Fibroblast of upper back skin (primary cell): ENCODE measurements at places on chromosomes 5 and 9.

- no peak for DNase-seq
Observed at GRCh38 chr5:136202469-136203205, 9.7 kb upstream of the SMIM32 start.

DNA sequence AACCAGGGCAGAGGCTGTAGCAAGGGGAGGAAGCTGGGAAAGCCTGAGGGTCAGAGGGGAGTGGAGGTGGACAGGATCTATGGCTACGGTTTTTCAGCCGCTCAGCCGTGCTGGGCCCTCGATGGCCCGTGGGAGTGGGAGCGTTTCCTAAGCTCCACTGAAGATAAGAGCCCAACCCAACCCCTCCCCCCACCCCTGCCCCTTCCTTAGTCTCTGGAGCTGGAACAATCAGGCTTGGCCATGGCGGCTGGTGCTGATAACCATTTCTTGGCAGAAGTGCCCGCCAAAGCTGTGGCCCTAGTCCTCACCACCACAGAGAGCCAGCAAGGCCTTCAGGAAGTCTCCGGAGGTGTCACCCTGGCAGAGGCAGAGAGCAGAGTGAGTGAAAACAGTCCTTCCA lies 20.3 kb upstream of the TNIP1 start:
- DNase-seq = no peak

GRCh38 chr9:89256225-89256624 lies 54.8 kb upstream of the CKS2 start:
- DNase-seq = no peak

DNA sequence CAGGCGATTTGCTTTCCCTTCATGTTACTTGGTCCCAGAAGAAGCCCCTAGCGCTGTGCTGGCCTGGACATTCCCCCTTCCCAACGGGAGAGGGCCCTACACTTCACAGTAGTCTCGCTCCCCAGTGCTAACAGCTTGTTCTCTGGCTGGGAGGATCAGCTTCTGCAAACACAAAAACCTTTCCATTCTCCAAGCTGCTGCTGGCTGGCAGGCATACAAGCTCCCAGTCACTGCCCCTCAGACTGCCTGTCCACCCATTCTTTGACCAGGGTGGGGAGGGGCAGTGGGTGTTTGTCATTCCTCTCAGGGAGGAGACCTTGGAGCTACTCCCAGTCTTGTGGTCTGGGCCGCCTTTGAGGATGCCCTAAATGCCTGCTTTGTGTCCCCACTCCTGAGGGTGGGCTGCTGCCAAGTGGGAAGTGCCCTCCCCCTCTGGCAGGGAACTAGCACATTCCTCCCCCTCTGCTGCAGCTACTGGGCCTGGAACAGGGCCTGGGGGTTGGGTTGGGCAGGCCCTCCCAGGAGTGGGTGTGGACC lies 20.8 kb downstream of the ENHO start:
- peak; percentile 77 for DNase-seq

- DNase-seq = no peak
Observed at GRCh38 chr5:18010053-18010452, 375.8 kb downstream of the TAF11L14 start.

DNA sequence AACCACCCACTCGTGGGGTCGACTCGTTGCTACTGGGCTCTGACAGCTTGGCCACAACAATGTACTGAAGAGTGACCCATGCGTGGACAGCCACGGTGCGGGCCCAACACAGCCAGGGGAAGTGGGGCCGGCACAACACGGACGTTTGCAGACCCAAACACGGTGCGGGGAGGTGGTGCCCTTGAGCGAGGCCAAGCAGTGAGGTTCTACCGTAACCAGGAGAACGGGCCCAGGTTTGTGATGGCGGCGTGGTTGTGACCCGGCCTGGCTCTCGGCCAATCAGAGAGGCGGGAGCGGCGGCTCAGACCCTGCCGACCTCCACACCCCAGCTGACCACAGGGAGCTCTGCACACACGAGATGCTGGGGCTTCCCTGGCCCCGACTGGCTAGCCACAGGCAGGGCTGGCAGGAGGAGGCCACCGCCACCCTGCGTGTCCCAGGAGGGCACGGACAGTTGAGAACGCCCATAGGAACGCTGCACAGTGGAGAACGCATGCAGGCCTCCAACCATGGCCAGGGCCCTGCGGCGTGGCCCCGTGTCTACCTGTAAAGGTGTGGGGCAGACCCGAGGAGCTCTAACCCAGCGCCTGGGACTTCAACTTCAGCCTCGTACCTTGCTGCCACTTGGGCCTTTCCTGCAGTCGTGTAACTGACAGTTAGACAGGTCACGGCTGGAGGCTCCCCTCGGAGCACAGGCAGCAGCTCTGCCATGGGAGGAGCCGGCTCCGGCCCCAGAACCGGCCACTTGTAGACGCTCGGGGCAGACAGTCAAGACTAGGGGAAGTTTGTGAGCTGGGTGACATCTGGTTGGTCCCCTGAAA lies 13.7 kb downstream of the BRD3 start:
- no peak for DNase-seq

GRCh38 chr9:89873801-89874200 lies 269.0 kb downstream of the GADD45G start:
- DNase-seq = no peak

DNA sequence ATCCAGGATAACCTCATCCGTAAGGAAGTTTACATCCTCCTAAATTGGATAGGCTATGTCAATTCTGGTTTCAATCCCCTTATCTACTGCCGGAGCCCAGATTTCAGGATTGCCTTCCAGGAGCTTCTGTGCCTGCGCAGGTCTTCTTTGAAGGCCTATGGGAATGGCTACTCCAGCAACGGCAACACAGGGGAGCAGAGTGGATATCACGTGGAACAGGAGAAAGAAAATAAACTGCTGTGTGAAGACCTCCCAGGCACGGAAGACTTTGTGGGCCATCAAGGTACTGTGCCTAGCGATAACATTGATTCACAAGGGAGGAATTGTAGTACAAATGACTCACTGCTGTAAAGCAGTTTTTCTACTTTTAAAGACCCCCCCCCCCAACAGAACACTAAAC lies 1.3 kb downstream of the ADRB2 start:
- DNase-seq = no peak

DNA sequence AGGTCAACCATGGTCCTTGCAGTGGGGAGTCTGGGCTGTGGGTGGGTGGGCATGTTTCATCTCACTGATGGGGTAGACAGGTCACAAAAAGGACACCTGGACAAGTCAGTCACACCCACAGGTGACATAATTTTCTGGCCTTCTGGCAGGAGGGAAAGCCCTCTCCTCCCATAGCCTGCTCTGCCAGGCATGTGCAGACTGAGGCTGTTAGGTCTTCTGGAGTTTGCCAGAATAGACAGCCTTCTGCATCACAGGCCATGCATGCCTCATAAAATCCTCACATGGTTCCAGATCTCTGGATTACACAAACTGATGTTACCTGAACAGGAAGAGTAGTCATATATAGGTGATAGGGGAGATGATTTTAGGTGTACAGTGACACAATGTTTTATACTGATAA lies 49.1 kb downstream of the ARHGAP26 start:
- no peak for DNase-seq

- DNase-seq = no peak
Observed at GRCh38 chr9:92181296-92181695, 66.1 kb upstream of the SPTLC1 start.

DNA sequence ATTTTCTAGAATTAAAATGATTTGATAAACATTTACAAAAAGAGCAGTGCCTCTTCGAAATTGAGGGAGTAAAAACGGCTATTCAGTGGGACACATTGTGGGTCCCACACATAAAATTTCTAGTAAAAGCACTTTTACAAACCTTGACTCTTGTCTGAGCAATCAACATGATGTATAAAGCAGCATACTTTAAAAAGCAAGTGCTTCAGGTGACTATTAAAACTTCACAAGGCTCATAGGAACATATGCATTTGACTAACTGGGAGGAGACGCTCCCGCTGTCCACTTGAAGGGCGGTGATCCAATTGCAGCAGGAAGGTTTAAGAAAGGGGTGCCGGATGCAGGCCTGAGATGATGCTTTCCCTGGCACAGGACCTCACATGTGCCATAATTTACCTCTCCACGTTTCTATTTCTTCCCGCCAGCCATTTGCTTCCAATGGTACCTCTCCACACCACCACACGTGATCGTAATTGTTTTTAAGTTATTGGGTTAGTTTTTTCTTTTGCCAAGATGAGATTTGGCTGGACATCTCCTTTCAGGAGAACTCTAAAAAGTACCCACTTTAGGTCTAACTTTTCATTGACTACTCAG lies 1.8 kb downstream of the MCTP1 start:
- no peak for DNase-seq

DNA sequence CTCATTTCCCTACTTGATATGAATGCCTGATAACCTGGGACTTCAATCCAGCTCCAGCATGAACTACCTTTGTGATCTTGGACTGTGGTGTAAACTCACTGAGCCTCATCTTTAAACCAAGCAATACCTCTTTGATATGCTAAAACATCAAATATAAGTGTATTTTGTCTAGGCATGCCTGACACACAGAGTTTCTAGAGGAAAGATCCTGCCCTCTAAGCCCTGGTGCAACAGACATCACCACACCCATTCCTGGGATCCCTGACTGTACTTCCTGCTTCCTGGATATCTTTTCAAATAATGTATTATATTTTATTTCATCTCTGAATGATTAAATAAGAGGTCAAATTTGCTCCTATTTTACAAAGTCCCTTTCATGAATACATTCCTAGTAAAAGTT lies 55.8 kb downstream of the ANXA2R start:
- DNase-seq = no peak

- peak; percentile 83 for DNase-seq
Observed at GRCh38 chr5:42949348-42950115, 90.6 kb downstream of the ANXA2R start.

DNA sequence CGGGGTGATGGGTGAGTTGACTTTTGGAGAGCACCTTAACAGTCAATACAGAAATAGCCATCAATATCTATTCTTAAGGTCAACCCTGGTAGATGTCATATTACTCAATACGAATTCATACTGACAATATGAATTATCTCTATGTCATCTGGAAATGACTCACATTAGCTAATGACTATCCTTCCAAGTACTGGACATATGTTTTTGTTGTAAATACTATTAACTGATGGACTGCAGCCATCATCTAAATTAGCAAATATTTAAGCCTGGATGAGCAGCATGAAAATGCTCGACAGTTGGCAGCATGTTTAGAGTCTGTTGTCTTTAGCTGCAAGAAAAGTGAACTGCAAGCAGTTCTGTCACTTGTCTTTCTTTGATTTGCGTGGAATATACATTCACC lies 19.6 kb upstream of the ISOC1 start:
- peak; percentile 51 for DNase-seq

- DNase-seq = no peak
Observed at GRCh38 chr5:122321921-122322320, 9.9 kb downstream of the SNCAIP start.

DNA sequence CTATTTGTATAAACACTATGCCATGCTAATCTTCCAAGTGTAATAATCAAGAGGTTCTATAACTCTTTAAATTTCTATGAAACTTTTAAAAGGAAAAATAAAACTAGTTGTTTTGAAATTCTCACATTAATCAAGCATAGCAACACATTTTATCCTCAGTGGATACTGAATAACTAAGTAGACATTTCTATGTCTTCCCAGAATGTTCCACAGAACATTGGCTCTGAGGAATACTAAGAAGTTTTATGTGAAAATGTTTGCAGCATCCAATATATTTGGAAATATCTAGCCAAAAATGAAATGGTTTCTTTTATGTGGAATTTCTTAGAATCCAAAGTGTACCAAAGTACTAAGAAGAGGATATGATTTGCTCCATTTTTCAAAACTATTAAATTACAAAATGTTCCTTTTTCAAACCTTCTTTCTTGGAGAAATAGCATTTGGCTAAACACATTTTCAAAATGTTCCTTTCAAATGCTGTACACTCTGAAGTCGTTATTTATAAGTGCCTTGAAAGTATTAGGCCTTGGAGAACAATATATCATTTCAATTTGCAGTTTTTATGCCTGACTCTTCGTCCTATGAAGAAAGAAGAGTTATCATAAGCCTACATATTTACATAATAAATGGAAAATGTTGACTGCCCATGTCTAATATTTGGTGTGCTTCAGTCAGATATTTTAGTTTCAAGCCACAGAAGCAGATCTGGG lies 175.6 kb upstream of the COX7C start:
- no peak for DNase-seq

DNA sequence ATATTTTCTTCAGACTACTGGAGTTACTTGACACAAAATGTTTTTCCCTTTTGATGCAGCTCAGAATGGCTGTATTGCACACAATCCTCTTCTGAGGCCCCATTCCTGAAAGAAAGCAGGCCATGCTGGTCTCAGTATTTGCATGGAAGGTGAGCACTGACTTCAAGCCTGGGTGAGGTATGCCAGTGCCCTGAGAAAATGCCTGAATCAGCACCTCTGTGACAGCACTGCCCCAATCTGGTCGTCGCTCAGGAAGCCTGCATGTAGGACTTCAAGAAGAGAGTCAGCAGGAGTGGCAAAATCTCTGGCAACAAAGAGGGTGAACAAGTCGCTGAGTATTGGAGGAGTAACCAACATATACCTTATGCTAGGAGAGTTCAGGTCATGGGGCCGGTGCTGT lies 425.2 kb upstream of the PIK3R1 start:
- DNase-seq = no peak

- DNase-seq = no peak
Observed at GRCh38 chr9:16689351-16689938, 181.0 kb downstream of the BNC2 start.
